Esophagus mucosa (tissue), 1 donor: ENCODE measurements at places on chromosomes 13 and 19. TPM values are rescaled to one million over a fixed set of nuclear protein-coding genes. Genes with fewer than 3 reads are reported as not detected.
A peak's percentile ranks its signal among the peaks of the same experiment; 100 is the strongest.

- no peak for ATAC-seq
These were observed 41.7 kb upstream of the KCTD4 start for GRCh38 chr13:45242524-45242923.

DNA sequence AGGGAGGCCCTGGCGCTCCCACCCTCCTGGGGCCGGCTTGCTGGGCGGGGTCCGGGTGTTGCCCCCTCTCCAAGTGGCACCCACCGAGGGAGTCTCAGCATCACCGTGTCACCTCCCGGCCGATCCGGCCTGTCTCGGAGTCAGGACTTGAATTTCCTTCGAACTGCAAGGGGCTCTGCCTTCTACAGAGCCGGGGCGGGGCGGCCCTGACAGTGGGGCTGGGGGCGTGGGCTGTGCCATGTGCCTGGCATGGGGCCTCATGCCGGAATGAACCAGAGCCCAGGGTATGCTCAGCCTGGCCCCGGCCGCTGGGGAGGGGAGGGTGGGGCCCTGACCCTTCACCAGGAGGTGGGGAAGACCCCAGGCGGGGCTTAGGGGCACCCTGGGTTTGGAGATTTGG, 47.0 kb upstream of the TCF3 start:
- ATAC-seq, result no peak

- ATAC-seq, result no peak
These were observed 108.1 kb upstream of the GJB6 start for GRCh38 chr13:20340136-20340758.

DNA sequence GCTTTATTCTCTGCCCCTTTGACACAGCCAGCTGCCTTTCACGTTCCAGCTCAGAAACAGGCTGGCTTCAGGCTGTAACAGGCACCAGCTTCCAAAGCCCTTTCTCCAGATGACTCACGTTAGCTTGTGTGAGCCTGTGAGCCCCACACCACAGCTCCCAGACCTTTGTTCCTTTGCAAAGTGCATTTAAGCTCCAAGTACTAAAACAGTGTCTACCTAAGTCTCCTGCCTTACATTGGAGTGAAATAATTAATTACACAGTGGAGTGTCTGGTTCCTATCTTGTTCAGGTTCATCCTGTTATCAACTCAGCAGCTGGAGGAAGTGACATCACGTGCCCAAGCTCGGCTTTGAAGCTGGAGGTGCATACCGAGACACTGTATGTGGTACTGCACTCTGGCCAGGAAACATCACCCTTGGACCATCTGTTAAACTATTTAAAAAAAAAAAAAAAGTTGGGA, 475.8 kb downstream of the FOXO1 start:
- peak; percentile 95 for ATAC-seq

DNA sequence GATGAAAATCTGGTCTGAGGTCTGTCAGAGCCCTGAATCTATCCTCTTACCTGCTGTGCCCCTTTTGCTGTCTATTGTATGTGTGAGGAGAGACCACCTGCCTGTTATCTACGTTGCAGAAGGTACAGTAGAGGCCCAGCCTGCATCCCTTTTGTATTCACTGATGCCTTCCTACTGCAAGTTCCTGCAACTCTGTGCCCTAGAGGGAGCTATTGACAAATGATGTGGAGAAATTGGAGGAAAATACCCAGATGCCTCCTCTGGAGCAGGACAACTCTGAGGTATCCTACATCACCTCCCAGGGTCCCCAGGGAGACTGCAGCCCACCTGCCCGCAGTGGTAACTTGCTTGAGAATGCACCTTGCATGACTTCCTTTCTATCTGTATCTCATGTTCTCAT, 33.7 kb downstream of the SIAH3 start:
- no peak for ATAC-seq

GRCh38 chr19:53853707-53854106, 14.0 kb upstream of the MYADM start:
- no peak for ATAC-seq

Gene ZSWIM4
- 10.9 TPM for total RNA-seq

Gene ANGPTL8
- not detected for total RNA-seq

Gene PCP2
- total RNA-seq, result not detected
